ENCODE measurements at places on chromosomes 16 and 17.

DNA sequence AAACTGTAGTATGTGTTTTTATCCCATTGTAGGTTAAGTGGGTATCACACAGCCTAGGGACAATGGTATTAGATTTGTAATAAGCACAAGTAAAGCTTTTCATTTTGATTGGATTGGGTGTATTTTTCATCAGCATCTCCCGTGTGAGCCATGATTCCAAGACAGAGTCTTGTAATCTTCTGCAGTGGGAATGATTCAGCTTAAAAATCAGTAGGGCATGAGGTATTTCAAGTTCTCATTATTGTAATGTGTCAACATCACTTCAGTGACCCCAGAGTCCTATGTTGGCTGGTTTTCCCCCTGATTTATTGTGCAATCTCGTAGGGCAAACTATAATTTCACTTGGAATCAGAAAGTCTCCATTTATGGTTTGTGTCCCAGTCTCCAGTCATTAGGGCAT lies 833.2 kb upstream of the RBFOX1 start:
- no peak for DNase-seq

- DNase-seq, result no peak
Observed at GRCh38 chr16:13070268-13070667, 168.9 kb downstream of the SHISA9 start.

DNA sequence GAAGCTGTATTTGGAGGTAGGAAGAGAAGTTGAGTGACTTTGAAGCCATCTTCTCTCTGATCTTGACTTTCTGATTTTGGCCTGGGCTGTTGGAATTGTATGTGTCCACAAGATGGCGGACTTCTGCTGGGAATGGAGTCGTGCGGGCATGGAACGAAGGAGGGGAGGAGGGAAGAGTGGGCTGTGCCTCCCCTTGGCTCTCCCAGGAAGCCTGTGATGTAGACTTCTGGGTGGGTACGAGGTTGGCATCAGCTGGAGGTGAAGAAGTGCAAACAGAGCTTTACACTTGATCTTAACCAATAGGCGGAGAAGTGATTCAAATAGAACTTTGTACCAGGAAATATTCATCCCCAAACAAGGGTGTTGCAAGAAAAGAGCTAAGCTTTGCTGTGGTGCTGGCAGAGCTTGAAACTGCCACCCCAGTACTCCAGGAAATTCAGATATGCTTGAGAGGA lies 7.4 kb upstream of the TMEM220 start:
- DNase-seq, result no peak

DNA sequence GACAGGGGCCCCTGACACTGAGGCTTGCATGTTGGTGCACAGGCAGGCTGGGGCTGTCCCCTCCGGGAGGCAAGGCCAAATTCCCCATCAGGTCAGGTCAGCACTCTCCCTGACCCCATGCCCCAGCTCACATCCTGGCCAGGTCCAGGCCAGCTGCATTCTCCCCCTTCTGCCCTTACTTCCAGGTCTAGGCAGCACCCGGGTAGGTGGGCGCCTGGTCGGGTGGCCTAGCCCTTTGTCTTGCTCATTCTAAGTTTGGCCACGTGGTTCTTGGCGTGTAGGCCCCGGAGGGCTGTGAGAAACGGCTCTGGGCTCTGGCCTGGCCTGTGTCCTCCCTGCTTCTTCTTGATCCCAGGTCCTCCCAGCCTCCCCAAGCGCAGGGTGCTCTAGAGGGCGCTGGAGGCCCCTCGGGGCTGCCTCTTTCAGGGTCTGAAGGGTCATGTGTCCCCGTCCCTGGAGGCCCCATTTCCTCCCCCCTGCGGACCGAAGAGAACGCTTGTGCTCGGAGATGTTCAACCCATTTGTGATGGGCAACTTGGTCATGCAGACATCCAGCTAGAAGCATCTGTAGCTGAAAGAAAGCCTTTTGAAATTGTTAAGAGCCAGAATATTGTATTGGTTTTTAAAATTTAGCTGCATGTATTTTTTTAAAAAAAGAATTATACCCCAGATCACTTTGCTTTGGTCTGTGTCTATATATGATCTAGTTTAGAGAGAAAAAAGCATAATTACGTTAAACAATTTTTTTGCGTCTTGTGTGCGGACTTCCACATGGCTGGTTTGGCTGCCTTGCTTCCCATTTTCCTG lies 6.7 kb downstream of the BAHCC1 start:
- DNase-seq, result no peak

- DNase-seq, result no peak
Observed at GRCh38 chr17:58039975-58040374, 32.9 kb upstream of the SRSF1 start.

DNA sequence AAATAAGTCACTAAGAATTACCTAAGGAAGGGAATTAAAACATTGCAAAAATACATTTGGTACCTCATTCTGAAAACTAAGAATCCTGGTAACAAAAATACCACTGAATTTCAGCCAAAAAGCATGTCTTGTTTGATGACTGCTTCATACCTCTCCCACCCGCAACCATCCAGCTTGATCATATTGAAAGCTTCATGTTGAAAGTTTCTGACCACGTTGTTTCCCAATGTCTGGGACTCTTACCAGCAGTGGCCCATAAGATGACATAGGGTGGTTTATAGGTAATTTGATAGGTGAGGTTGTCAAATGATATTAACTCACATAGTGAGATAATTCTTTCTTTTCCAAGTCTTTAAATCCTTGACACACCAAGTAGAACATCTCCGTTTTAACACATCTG lies 139.3 kb downstream of the CDH11 start:
- DNase-seq, result no peak

DNA sequence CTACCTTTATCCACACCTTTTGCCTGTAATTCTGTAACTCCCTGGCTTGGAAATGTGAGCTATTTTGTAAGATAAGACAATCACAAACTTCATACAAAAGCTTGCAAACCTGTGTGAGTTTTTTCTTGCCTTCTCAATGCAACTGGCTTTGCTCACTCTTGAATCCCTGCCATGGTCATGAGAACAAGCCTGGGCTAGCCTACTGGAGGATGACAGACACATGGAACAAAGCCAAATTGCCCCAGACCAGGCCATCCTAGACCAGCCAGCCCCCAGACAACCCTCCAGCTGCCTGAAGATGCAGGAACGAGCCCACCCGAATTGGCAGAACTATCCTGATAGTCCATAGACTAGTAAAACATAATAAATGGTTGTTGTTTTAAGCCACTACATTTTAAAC lies 466.6 kb upstream of the ERCC4 start:
- DNase-seq, result no peak

DNA sequence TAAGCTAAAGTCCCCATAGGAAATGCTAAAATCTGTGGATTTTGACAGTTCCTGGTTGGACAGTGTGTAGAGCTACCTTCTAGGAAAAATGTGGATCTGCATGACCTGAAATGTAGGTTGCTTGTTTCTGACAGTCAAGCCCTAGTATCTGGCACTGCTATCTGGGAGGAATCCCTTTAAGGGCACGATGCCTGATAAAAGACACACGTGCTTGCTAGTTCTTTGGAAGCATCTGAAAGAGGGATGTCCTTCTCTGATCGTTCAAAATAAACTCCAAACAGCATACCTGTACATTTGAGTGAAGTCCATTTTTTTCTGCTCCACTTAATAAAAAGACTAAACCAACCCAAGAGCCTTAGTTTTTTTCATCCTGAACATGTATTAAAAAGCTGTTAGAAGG lies 101.3 kb downstream of the CDK5R1 start:
- DNase-seq, result no peak

DNA sequence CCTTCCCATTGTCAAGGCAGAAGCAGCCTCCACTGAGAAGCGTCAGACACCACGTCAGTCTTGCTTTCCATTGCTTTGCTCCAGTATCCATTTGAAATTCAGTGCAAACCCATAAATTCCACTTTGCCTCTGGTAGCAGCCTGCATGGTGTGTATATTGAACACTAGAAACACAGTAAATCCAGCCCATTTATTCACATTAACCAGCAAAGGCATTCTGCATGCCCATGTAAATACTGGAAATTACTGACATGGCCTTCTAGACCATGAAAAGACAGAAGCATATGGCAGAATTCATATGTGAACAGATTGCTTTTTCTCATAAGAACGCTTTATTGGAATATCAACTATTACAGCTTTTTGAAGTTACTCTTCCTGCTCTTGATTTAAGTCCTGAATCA lies 595.0 kb downstream of the WWOX start:
- no peak for DNase-seq

DNA sequence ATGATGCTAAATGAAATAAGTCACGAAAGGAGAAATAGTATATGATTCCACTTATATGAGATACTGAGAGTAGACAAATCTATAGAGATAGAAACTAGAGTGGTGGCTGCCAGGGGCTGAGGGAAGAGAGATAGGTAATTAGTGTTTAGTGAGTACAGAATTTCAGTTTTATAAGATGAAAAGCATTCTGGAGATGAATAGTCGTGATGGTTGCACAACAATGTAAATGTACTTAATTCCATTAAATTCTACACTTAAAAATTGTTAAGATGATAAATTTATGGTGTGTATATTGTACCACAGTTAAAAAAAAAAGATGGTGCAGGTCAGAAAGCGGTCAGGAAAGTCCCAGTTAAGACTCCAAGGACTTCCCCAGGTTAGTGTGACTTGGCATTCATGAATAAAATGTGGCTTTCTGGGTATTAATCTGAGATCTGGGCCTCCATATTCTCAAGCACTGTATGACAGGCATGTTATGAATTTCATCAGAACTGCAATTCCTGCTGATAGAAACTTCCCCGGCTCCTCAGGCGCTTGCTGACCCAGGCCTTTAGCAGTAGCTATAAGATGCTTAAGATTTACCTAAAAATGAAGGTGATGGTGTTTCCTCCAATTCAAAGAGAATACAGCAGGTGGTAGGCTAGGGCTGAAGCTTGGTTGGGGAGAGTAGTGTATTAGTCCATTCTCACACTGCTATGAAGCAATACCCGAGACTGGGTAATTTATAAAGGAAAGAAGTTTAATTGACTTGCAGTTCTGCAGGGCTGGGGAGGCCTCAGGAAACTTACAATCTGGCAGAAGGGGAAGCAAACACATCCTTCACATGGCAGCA lies 115.3 kb upstream of the SOX9 start:
- DNase-seq, result no peak

DNA sequence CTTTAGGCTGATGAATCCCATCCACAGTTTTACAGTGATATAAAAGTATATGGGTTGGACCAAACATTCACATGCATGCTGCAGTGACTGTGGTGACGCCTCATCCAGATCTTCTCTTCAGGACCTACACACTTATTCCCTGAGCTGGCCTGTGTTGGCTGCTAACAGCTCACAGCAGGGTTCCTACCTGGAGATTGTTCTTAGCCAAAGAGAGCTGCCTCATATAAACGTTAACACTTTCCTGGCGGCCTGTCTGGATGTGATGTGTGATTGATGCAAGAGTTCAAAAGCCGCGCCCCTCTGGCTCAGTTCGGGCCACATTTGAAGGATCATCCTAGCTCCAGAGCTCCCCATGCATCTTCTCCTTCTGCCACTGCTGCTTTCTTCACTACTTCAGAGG lies 93.0 kb upstream of the NETO2 start:
- DNase-seq, result no peak

DNA sequence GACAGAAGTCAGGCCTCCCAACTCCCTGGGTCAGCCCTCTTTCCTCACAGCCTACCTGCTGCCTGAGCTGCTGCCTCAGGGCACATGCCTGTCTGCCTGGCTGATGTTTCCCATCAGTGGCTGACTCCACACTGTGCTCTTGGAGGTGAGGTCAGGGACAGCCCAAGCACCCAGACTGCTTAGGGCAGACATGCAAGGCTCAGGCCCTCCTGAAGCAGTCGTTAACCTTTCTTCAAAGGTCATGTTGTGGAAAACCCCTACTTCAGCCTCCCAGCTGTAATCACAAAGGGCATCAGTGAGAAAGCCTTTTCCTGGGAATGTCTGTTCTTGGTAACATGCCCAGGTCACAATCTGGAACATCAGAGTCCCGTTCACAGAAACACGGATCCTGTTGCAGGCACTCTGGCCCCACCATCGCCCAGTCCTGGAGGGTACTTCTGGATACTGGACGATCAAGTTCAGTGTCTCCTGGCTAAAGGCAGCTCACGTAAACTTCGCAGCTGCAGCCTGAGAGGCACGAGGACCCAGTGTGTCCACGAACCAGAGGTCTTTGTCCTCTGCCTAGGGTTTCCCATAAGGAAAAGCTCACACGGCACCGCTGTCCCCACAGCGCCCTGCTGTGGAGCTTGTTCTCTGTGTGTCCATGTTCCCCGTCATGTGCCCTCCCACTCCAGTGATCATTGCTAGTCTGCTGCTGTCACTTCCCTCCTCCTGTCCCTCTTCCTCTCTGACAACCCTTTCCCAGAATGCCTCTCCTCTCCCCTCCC lies 54.9 kb downstream of the GNAO1 start:
- no peak for DNase-seq

DNA sequence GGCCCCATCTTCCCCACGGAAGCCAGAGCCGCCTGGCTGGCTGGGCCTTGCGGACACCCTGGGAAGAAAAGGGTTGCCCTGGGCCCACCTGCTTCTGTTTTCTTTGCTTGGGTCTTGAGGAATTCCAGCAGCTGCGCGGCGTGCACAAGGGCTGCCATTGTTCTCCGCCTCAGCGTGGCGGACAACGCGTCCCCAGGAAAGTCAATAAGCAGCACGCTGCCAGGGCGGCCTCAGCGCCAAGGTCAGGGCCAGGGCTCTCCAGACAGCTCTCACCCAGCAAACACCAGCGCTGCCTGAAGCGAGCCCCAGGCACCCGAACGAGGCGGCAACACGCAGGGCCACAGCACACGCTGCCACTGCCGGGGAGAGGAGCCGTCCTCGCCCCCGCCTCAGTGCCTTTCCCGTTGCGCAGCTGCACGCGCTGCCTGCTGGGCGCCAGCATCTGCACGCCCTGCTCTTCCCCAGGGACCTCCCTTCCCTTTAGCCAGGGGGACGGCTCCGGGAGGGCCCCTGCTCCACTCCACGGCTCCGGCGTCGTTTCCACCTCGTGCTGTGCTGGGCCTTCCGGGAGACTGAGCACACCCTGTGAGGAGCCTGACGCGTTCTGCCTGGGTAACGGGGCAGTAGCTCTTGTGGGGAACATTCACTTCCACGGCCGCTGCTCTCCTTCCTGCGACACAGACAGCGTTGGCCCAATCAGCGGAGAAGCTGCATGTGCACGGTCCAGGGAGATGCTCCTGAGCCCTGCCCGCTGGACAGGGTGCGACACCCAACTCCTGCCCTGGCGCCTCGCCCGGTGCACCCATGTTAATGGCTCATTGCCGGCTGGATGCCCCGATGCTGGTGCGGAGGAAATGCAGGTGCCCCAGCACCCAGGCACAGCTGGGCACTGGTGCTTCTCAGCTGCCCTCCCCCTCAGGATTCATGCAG lies 57.8 kb downstream of the LMF1 start:
- no peak for DNase-seq

- DNase-seq, result no peak
Observed at GRCh38 chr16:50917950-50918703, 176.2 kb downstream of the CYLD start.

GRCh38 chr16:26269673-26270072 lies 577.9 kb downstream of the HS3ST4 start:
- no peak for DNase-seq

GRCh38 chr17:80227156-80227555 lies 6.9 kb downstream of the SLC26A11 start:
- no peak for DNase-seq

GRCh38 chr16:65763640-65764305 lies 602.7 kb upstream of the CDH5 start:
- no peak for DNase-seq

- no peak for DNase-seq
Observed at GRCh38 chr16:86337581-86338402, 172.5 kb upstream of the FOXF1 start.

- DNase-seq, result no peak
Observed at GRCh38 chr16:17296431-17296830, 174.3 kb downstream of the XYLT1 start.

- no peak for DNase-seq
Observed at GRCh38 chr17:10499950-10500349, 18.4 kb downstream of the MYH1 start.

GRCh38 chr17:20981046-20981920 lies 61.5 kb downstream of the USP22 start:
- no peak for DNase-seq

GRCh38 chr17:80246266-80246681 lies 14.4 kb upstream of the RNF213 start:
- DNase-seq, result no peak
